ENCODE measurements at places on chromosomes 13 and 19. TPM values are rescaled to one million over a fixed set of nuclear protein-coding genes. Genes with fewer than 3 reads are reported as not detected.

GRCh38 chr13:73059460-73060250 is 850 bp downstream of the KLF5 start:
- DNase-seq: no peak

- DNase-seq: no peak
Observed at GRCh38 chr13:78826936-78827335, 168.0 kb upstream of the OBI1 start.

GRCh38 chr13:74586847-74587246 is 452.6 kb upstream of the KLF12 start:
- no peak for DNase-seq

Gene OVOL3
- not detected for total RNA-seq

GRCh38 chr13:51201886-51202285 is 20.3 kb upstream of the FAM124A start:
- DNase-seq: no peak

DNA sequence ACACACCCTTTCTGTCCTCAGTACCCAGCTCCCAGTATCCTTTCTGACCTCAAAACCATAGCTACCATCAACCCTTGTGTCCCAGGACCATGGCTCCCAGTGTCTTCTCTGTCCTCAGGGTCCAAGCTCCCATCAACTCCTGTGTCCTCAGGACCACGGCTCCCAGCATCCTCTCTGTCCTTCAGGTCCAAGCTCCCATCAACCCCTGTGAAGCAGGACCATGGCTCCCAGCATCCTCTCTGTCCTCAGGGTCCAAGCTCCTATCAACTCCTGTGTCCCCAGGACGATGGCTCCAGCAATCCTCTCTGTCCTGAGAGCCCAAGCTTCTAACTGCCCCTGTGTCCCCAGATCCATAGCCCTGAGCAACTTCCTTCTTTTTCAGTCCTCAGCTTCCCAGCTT is 1.7 kb upstream of the CADM4 start:
- no peak for DNase-seq

Gene CSNK1A1L
- total RNA-seq: not detected

DNA sequence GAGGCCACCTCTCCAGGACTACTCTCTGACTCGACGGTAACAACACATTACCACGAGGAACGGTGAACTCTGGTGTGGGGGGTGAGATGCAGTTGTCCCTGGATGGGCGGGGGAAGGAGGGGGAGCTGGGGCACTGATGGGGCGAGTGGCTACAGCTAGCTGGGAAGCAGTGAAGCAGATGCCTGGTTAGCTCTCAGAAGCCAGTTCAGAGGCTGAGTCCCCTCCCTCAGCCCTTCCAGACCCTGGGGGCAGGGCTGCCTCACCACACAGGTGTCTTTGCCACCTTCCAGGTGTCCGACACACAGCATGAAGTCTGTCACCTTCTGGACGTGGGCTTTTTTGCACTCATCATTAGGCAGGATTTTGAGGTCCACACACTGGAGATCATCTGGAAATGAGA is 4.0 kb downstream of the KLK1 start:
- no peak for DNase-seq

GRCh38 chr19:28168557-28168956 is 1044.4 kb downstream of the UQCRFS1 start:
- DNase-seq: no peak

DNA sequence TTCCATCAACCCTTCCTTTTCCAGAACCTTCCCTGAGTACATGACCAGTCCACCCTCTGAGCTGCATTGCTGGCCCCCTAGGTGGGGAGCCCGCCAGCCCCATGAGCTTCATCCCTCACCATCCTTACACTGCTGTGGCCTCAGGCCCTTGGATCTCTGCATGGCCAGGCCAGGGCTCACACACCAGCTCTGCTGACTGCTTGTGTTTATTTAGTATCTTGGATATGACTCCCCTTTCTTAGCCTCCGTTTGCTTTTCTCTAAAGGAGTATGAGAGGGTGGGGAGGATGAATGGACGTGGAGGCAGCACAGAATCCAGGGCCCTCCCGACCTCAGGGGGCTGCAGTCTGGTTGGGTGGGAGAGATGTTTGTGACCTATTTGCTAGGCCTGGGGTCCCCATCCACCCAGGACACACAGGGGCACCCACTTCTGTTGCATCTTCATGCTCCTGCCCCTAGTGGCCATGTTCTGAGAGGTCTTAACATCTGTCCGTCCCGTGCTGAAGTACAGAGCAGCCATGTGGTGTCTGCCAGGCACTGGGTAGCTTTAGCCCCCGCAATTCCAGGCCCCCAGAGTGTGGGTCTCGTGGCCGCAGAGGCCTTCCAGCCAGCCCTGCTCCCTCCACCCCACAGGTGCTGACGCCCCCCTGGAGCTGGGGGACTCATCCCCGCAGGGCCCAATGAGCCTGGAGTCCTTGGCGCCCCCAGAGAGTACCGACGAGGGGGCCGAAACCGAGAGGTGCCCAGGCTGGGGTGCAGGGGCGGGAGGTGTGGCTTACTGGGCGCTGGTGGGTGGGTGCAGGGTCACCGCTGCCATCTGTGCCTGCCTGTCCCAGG is 13.0 kb downstream of the ARHGEF1 start:
- DNase-seq: no peak

Gene CERS1
- 4.4 TPM for total RNA-seq

DNA sequence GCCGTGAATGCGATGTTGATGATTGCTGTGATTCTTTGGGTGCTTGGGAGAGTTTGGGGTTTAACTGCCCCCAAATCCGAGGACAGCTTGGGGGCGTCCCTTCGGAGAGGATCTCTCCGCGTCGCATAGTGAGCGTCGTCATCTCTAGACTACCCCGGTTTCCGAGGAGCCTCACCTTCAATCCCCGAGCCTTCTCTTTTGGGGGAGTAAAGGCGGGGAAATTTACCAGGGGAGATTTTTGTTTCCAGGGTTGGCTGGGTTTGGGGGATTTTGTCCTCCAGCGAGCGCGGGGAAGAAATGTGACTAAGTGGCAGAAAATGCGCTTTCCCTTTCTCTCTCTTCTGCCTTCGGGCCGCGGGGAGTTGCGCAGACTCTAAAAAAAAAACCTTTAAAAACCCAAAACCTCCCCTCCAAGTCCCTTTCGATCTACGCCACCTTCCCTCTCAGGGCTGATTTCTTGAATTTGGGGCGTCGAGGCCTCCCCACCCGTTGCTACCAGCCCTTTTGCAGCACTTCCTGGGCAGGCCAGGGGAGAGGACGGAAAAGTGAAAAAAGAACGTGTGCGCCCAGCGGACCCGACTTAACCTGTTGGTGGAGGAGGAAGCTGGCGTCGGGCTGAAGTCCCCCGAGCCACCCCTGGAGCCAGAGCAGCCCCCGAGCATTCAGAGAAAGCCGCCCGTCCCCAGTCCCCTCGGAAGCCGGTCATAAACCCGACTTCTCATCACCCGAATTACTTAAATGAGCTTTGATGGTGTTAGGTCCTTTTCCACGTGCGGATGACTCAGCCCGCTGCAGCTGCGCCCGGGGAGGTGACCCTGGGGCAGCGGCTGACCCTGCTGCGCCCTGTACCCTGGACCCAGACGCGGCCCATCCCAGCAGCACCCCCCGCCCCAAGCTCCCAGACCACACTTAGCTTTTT is 17.7 kb downstream of the NFIX start:
- DNase-seq: no peak
